ENCODE measurements at places on chromosomes 1 and 21.

GRCh38 chr1:116415699-116416533, 42.9 kb downstream of the ATP1A1 start:
- DNase-seq, result no peak

GRCh38 chr1:203706444-203706843, 58.5 kb upstream of the LAX1 start:
- DNase-seq, result no peak

- DNase-seq, result no peak
These were observed 29.9 kb upstream of the POFUT2 start for GRCh38 chr21:45317398-45318145.

DNA sequence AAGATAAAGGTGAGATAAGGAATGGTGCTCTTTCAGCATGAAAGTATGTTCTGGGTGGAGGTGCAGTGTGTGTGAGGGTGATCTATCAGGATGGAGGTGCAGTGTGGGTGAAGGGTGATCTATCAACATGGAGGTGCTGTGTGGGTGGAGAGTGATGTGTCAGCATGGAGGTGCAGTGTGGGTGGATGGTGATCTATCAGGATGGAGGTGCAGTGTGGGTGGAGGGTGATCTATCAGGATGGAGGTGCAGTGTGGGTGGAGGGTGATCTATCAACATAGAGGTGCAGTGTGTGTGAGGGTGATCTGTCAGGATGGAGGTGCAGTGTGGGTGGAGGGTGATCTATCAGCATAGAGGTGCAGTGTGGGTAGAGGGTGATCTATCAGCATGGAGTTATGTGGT, 12.3 kb upstream of the MAP10 start:
- DNase-seq, result no peak

GRCh38 chr21:9838738-9839642, 682.4 kb upstream of the TPTE start:
- no peak for DNase-seq

All from Calu3 (cell line).